ENCODE measurements at places on chromosomes 12 and 14.

DNA sequence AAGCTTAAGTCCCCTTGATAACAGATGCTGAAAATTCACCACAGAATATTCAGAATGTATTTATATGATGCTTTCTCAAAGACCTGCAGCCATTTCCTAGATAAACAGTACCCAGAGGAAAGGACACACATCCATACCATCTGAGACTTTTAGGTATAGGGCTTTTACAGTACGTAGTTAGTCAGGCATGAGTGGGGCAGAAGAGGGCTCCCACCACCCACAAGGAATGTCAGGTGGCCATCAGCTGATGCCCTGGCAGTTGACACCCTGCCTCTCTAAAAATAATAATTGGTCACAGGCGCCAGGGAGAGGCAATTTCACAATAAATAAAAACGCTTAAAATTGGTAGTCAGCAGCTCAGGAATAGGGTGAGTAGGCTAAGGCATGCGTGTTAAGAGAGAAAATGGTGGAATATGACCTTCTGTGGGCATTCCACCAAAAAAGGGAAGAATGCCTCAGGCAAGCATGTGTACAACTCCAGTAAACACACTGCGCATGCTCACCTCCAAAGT, 7.8 kb upstream of the TAS2R46 start:
- peaks cover 15% of the 10 kb centered on the region for H3K36me3 ChIP-seq
- no peaks in the 10 kb centered on the region for H3K4me1 ChIP-seq
- H3K27ac ChIP-seq = no peak overlapping the region
- H3K27me3 ChIP-seq = no peaks in the 10 kb centered on the region

- no peak for DNase-seq
- peaks cover 40% of the 10 kb centered on the region for H3K4me1 ChIP-seq
- no peak overlapping the region for H3K27ac ChIP-seq
- H3K27me3 ChIP-seq = no peaks in the 10 kb centered on the region
- peaks cover 50% of the 10 kb centered on the region for H3K36me3 ChIP-seq
These were observed 80.0 kb downstream of the BORCS5 start for GRCh38 chr12:12436831-12437345.

DNA sequence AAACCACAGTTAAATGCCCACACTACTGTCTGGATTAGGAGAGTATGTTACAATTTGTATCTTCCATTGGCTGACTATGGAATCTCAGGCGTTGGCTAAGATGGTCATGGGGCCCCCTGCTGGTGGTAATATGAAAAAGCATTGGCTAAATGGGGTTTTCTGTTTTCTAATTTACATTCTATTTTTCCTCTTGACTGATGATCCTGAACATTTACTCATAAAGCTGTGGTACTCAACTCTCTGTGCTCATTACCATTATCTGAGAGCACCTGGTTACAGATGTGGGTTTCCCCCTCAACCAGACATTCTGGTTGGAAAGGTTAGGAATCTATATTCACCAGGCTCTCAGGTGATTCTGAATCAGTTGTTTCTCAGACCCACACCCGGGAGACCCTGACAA, 64.8 kb downstream of the WSCD2 start:
- DNase-seq = peak; percentile 31
- H3K27ac ChIP-seq = no peak overlapping the region
- no peak overlapping the region for H3K4me3 ChIP-seq
- no peaks in the 10 kb centered on the region for H3K27me3 ChIP-seq

- no peaks in the 10 kb centered on the region for H3K27me3 ChIP-seq
- no peaks in the 10 kb centered on the region for H3K36me3 ChIP-seq
- no peaks in the 10 kb centered on the region for H3K4me1 ChIP-seq
- H3K4me3 ChIP-seq = no peak overlapping the region
- no peak overlapping the region for H3K27ac ChIP-seq
- no peak for DNase-seq
These were observed 881.2 kb downstream of the GALC start for GRCh38 chr14:87111741-87112140.

DNA sequence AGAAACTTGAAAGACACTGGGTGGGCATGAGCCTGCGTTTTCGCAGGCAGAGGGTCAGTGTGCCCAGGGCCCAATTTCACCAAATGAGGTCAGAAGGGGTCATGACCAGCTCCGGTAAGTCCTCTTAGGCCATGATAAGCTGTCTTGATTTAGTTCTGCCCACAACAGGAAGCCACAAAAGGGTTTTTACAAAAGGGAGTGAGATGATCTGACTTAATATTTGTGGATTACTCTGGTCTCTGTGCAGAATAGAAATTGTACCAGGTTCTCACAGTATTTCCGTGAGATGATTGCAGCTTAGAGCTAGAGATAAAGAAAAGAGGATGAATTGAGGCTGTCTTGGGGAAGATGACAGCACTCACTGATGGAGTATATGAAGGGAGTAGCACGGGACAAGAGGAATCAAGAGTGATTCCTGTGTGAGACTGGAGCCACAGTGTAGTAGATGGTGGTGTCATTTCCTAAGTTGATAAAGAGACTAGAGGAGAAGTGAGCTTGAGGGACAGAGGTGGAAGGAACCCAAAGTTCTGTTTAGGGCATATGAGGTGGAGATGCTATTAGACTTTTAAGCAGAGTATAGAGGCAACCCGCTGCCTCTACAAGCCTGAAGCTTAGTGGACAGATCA, 288.3 kb upstream of the AMIGO2 start:
- no peaks in the 10 kb centered on the region for H3K27me3 ChIP-seq
- H3K27ac ChIP-seq = no peak overlapping the region
- peaks cover 10% of the 10 kb centered on the region for H3K4me1 ChIP-seq
- H3K4me3 ChIP-seq = no peak overlapping the region
- peaks cover 21% of the 10 kb centered on the region for H3K36me3 ChIP-seq

DNA sequence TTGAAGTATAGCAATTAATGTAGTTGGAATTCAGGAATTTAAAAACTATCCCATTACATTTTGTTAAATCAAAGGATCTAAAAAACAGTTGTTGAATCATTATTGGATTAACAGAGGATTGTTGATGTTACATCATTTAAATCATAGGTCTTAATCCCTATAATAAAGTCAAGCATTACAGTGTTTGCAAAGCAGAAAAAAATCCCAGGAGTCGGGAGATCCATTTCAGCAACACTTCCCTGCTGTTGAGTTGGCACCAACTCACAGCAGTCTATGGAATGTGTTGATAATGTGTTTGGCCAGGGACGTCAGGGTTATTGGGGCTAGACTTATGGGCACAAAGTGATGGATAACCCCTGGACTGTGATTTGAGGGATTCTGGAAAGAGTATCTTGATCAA, 99.1 kb upstream of the TMTC1 start:
- no peaks in the 10 kb centered on the region for H3K4me1 ChIP-seq
- H3K4me3 ChIP-seq = no peak overlapping the region
- no peaks in the 10 kb centered on the region for H3K27me3 ChIP-seq
- no peak for DNase-seq
- H3K36me3 ChIP-seq = no peaks in the 10 kb centered on the region

GRCh38 chr14:20469890-20470602, 840 bp downstream of the PNP start:
- peak overlapping the region; percentile 94 for H3K27ac ChIP-seq
- peaks cover 50% of the 10 kb centered on the region for H3K36me3 ChIP-seq
- H3K27me3 ChIP-seq = no peaks in the 10 kb centered on the region
- H3K4me1 ChIP-seq = peaks cover 42% of the 10 kb centered on the region
- H3K4me3 ChIP-seq = peak overlapping the region; percentile 87

DNA sequence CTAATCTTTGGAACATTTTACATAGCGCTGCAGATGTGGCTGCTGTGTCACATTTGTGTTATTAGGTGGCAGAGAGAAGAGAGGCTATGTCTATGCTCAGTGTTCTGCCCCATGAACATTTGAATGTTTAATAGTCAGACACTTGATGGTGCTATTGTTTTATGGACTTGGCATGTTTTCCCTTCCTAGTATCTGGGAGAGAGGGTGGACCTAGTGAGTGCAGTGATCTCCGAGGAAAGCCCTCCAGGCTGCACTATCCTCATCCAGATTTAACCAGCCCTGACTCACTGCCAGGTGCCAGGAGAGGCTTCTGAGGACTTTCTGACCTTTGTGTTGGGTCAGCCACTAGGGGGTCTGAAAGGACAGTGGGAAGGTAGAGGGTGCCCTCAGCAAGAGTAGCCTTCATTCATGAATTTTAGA, 24.3 kb downstream of the ZFC3H1 start:
- H3K27me3 ChIP-seq = no peaks in the 10 kb centered on the region
- peaks cover 61% of the 10 kb centered on the region for H3K36me3 ChIP-seq
- no peak overlapping the region for H3K4me3 ChIP-seq
- no peak overlapping the region for H3K27ac ChIP-seq

DNA sequence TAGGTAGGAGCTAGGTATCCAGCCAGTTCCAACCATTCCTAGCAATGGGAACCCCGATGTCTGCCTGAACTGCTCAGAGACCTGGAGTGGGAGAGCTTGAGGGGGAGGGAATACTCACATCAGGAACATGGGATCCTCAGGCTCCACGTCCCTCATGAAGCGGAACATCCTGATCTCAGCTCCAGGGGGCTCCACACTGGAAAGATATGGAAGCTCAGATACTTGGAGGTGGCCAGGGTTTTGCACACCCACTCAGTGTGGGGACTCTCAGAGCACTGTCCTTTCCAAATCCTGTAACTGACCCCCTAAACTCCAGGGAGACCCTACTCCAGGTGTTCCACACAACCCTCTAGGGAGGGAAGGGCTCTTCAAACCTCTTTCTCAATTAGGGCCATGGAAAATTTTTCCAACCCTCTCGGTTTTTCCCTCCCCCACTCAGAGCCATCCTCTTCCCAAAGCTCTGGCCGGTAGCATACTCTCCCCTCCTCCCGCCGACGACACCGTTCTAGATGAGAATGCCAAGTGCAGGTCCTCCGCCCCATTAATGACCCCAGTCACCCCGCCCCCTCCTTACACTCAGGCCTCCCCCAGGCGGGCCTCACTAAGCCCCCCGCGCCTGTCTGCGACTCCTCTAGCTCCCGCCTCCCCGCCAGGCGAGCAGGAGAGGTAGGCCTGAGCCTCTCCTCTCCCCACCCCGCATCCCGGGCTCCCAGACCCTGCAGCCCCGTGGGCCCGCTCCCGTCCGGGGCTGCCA, 597 bp downstream of the MLF2 start:
- DNase-seq = peak; percentile 57
- peak overlapping the region; percentile 91 for H3K4me3 ChIP-seq
- H3K4me1 ChIP-seq = peaks cover 26% of the 10 kb centered on the region
- peak overlapping the region; percentile 99 for H3K27ac ChIP-seq

DNA sequence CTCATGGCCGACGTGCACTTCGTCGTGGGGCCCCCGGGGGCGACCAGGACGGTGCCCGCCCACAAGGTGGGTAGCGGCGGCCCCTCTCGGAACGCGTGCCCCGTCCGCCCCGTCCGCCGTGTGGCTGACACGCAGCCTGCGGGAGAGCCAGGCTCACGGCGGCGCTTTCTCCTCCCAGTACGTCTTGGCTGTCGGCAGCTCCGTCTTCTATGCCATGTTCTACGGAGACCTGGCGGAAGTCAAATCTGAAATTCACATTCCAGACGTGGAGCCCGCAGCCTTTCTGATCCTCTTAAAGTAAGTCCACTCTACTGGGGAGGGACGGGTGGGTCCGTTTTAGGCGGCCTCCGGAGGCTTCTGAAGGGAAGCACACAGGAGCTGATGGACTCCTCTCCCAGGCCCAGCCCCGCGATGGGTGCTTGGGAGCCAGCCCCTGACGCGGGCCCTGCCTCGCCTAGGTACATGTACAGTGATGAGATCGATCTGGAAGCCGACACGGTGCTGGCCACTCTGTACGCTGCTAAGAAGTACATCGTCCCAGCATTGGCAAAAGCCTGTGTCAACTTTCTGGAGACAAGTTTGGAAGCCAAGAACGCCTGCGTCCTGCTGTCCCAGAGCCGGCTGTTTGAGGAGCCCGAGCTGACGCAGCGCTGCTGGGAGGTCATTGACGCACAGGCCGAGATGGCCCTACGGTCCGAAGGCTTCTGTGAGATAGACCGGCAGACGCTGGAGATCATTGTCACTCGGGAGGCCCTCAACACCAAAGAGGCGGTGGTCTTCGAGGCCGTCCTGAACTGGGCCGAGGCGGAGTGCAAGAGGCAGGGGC, 1.1 kb downstream of the BTBD6 start:
- H3K36me3 ChIP-seq = peaks cover 33% of the 10 kb centered on the region
- H3K27ac ChIP-seq = peak overlapping the region; percentile 82
- H3K27me3 ChIP-seq = no peaks in the 10 kb centered on the region
- H3K4me1 ChIP-seq = peaks cover 40% of the 10 kb centered on the region
- DNase-seq = no peak
